ENCODE measurements at places on chromosomes 16 and 17.

- DNase-seq, result no peak
Measured at GRCh38 chr17:59027750-59028149, 78.9 kb downstream of the TRIM37 start.

- DNase-seq, result no peak
Measured at GRCh38 chr17:11952610-11953009, 44.7 kb downstream of the ZNF18 start.

DNA sequence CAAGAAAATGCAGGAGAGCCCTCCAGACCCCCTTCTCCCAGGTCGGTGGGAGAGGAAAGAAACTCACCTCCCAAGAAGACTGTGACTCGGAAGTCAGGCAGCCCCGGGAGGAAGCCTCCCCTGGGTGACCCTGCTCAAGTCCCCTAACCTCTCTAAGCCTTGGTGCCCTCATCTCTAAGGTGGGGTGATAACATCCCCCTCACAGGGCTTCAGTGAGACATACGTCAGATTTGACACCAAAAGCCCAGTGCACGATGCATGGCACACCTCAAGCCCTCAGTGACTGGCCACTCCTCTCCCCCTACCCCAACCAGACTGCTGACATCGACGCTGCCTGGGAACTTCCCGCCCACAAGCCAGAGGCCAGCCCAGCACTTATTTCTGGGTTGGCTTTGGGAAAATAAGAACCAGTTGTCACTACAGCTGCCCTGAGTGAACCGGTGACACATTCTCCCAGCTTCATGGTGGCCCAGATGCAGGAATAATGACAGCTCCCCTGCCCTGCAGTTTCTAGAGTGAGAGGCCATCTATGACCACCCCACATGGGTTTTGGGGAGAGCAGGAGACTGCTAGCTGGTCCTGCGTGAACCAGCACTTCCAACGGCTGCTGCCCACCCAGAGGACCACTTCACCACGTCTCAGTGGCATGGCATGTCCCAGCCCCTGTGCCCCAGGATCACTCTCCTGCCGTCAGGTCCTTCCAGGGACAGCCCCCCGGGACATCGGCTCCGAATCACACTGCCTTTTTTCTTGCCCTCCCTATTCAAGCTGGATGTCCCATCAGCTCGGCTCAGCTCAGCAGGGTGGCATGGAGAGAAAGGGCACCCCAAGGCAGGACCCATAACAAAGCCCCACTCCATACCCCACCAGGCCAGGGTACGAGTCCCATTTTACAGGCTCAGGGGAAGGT is 9.5 kb downstream of the KNOP1 start:
- DNase-seq, result no peak

DNA sequence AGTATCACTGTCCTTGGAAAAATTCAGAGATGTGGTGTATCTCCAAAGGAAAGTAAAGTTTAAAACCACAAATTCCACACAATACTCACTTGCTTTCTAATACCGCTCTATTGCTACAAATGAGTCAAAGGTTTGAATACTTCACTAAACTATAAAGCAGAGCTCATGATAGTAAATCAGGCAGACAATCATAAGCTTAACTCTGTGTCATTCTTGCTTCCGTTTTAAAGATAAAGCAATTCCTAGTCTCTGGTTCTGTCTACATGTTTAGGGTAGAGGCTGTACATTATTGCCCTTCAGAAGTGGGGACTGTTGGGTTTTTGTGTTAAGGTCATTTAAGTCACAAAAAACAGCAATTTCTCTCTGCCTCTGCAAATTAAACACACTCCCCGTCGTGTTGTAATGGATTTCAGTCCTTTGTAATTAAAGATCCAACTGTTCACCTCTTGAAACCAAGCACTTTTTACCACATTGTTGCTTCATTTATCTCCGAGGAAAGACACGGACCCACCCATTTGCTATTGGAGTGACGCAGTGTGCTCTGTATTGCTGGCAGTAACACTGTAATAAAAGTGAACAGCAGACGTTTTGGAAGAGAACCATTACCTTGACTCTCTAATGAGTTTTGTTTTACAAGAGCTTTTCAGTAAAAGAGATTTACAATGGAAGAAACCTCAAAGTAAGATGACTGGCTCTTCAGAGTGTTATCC is 83.1 kb upstream of the CNTNAP4 start:
- no peak for DNase-seq

DNA sequence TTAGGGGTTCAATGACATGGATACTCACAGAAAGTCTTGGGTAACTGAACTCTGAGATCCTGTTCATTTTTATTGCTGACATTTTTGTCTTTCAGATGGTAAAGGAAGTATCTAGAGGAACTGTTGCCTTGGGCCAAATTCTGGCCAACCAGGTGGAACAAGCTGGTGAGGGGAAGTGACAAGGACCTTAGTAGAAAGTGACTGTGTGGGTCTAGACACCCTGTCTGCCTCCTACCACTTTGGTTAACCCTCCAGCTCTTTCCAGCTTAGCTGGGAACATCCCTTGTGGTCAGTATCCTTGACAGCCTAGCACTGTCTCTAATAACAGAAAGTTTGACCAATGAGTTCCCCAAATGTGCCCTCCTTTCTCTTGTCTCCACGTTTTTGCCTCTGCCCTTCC is 28.8 kb upstream of the PRKCB start:
- DNase-seq, result no peak

- DNase-seq, result no peak
Measured at GRCh38 chr16:86970279-86970678, 346.9 kb downstream of the C16orf95 start.

GRCh38 chr17:79515646-79516571 is 94.9 kb downstream of the RBFOX3 start:
- DNase-seq, result no peak

DNA sequence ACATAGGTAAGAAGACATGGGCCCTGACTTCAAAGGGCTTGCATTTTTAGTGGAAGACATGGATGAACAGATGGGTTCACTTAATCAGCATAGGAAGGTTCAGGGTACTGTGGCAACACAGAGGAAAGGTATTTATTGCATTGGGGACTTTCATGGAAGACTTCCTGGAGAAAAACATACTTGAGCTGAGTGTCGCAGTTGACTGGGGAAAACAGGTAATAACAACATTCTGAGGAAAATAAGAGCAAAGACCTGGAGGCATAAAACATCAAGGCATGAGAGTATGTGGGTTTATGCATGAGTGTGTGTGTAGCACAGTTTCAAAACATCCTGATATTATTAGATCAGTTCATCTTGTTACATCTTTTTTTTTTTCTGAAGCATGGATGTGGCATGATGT is 82.7 kb downstream of the MAP2K6 start:
- no peak for DNase-seq

GRCh38 chr17:82342361-82343079 is 9.0 kb upstream of the SECTM1 start:
- DNase-seq, result no peak

DNA sequence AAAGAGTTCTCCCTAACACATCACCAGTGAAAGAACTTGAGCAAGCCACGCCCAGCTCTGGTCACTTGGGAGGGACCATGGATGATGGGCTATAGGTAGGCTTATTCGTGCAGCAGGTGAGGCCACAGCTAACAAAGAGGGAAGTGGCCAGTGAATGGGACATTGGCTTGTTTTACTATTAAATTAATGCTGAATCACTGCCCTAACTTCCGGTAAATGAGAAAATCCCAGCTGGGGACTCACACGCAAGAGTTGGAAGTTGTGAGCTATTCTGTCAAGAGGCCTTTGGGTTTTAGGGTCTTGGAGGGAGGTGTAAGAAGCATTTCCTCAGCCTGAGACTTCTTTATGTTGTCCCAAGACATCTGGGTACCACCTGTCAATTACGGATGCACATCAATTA is 315.3 kb downstream of the XYLT1 start:
- no peak for DNase-seq

DNA sequence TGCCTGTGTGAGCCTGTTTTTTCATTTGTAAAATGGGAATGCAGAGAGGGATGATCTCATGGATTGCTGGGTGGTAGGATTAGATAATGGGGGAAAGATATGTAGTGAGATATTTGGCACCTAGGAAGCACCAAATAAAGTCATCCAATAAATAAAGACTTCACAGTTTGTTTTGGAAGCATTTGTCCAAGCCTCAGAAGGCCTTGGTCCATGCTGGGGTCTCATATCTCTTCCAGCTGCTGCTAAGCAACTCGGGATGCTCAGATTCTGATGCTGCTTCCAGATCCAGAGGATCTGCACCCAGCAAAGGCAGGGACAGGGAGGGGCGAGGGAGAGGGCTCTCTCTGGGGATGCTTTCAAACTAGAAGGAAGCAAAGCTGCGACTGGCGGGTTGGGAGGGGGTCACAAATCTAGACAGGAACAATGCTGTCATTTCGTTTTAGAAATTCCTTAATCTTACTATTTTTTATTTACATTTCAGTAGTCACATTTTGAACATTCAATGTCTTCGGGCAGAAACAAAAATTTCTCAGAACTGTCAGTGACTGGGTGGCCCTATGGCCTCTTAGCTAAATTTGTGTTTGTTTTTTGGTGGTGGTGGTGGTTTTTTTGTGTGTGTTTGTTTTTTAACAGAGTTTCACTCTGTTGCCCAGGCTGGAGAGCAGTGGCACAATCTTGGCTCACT is 114.9 kb upstream of the CDH5 start:
- no peak for DNase-seq

DNA sequence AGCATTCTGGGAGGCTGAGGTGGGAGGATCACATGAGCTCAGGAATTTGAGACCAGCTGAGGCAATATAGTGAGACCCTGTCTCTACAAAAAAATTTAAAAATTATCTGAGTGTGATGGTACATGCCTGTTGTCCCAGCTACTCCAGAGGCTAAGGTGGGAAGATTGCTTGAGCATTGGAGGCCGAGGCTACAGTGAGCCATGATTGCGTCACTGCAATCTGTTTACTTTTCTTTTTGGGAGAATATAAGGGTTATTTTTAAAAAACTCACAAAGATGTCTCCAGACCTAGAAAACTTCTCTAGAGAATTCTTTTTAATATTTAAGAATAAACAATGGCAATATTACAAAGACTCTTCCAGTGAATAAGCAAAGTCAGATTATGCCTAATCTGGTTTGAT is 226.9 kb downstream of the BCAS3 start:
- no peak for DNase-seq

- no peak for DNase-seq
Measured at GRCh38 chr17:77405867-77406732, 265.3 kb downstream of the SEC14L1 start.

GRCh38 chr16:89104930-89105571 is 11.4 kb downstream of the ACSF3 start:
- no peak for DNase-seq

GRCh38 chr17:71379512-71379911 is 741.3 kb upstream of the SOX9 start:
- DNase-seq, result no peak

DNA sequence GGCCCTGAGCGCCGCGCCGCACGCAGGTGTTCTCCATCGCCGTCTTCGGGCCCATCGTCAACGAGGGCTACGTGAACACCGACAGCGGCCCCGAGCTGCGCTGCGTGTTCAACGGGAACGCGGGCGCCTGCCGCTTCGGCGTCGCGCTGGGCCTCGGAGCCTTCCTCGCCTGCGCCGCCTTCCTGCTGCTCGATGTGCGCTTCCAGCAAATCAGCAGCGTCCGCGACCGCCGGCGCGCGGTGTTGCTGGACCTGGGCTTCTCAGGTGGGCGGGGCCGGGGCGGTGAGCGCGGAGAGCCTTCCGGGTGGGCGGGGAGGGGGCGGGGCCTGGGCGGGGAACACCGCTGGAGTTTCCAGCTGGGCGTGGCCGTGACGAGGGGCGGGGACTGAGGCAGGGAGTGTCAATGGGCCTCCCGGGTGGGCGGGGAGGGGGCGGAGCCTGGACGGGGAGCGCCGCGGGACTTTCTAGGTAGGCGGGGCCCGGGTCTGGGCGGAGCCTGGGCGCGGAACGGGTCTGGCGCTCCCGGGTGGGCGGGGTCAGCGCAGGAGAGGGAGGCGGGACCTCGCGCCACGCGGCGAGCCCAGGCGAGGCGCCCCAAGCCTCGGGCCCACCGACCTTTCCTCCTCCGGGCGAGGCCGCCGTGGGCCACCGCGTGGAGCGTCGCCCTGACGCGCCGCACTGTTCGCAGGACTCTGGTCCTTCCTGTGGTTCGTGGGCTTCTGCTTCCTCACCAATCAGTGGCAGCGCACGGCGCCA is 2.4 kb downstream of the SYNGR3 start:
- peak; percentile 91 for DNase-seq

DNA sequence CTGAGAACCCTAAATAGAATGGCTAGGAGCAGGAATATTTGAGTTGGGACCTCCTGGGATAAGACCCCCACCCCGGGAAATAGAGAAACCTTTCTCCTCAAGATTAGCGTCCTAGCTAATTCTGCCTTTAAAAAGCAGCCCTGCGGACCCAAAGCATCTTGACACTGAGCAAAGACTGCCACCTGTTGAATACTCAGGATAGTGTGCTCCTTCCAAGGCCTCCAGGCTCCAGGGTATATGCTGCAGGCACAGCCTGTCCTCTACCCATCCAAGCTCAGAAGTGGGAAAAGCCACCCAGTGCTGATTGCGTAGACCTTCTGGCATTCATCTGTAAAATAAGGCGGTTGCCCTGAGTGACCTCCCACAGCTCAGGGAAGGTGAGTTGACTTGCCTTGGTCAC is 456.2 kb upstream of the DYNLRB2 start:
- no peak for DNase-seq

DNA sequence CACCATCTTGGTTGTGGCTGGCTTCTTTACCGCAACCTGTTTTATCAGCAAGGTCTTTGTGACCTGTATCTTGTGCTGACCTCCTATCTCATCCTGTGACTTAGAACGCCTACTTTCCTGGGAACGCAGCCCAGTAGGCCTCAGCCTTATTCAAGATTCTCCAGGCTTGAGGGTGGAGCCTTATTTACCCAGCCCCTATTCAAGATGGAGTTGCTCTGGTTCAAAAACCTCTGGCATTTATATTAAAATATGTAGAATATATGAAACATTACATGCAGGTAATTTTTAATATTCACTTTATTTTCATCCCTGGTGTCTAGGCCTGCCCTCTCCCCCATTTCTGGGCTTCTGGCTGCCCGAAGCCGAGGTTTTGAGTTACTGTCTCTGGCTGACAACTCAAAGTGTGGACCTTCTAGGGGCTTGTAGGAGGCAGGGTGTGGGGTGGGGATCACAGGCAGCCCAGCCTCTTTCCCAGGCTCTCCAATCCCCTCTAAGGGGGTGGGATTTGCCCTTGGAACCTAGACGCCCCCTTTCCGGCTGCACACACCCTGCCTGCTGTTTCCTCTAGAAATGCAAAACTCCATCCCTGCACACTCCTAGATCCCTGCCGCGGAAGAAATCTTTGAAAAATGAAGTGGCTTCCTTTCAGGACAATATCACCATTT is 152.0 kb downstream of the KCNJ12 start:
- no peak for DNase-seq

GRCh38 chr17:21551081-21551881 is 141.0 kb upstream of the KCNJ18 start:
- DNase-seq, result peak; percentile 66

DNA sequence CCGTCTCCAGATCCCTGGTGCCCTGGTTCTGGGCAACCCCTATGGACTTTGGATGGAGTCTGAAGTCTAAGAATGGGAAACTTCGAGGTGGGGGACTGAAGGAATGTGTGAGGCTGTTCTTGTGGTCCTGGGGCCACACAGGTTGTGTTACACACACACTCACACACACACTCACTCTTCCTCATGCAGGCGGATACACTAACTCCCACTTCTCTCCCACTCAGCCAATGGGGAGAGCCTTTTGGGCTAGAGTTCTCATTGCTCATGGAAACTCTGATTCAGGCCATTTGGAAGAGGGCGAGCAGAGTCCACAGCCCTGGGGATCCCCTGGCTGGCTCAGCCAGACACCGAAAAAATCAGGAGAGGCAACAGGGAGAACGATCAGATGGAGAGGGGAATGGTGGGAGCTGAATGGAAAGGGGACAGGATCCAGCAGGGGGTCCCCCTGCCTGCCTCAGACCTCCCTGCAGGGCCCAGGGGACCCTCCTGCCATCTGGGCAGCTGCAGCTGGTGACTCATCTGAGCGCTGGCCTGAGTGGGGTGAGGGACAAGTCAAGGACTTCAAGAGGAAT is 9.1 kb downstream of the IGFBP4 start:
- DNase-seq, result no peak
